ENCODE measurements at places on chromosomes 1 and 21.

GRCh38 chr1:245869847-245870246, 637.2 kb downstream of the SMYD3 start:
- DNase-seq: no peak

DNA sequence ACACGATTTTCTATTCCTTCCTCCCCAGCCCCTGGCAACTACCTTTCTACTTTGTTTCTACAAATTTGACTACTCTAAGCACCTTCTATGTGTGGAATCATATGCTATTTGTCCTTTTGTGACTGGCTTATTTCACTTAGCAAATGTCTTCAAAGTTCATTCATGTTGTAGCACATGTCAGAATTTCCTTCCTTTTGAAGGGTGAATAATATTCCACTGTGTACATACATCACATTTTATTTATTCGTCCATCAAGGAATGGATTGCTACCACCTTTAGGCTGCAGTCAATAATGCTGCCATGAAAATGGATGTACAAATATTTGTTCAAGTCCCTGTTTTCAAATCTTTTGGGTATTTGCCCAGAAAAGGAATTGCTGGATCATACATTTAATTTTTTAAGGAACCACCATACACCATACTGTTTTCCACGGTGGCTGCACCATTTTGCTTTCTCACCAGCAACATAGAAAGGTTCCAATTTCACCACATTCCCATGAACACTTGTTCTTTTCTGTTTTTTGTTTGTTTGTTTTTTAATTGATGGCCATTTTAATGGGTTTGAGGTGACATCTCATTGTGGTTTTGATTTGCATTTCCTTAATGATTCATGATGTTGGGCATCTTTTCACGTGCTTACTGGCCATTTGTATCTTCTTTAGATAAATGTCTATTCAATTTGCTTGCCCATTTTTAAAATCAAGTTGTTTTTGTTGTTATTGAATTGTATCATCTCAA, 3.3 kb upstream of the PDZK1 start:
- DNase-seq: no peak

DNA sequence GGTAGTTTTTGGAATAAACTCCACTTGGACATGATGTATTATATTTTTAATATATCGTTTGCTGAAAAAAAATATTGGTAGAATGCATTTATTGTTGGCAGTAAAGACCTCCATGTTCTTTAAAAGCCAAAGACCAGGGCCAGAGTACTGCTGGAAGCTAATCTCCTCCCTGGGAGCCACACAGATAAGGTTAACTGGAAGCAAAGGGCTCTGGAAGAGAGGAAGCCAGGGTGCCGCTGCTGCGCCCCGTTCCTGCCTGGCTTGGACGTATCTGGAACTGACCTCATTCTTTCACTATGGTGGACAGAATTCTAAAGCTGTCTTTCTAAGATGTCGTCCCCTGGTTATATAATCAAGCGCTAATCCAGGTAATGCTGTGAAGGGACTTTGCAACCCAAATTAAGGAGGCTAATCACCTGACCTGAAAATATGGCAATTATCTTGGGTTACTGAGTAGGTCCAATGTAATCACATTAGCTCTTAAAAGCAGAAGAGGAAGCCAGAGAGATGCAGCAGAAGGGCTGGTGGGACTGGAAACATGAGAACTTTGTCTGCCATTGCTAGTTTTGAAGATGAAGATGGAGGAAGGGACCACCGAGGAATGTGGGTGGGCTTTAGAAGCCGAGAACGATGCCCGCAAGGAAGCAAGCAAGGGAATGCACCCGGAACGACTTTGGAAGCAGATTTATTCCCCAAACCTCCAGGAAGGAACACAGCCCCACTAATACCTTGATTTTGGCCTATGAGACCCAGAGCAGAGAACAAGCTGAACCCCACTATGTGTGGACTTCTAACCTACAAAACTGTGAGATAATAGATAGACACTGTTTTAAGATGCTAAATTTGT, 167.7 kb upstream of the KCNJ15 start:
- DNase-seq: no peak

DNA sequence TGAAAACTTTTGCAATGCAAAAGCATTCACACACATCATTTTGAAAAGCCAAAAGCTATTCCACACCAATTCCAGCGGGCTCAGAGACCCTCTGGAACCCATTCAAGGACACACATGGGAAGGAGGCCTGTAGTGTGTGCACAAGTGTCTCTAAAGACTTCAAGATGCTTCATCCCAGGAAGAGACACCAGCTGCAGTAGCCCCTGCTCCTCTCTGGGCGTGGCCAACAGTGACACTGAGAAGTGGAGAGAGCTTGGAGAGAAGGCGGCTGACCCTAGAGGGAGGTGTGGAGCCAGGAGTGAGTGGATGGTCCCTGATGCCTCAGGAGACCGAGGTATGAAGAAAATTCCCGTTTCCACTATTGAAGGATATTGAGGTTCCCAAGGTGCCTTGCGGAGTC, 14.9 kb upstream of the TNNI1 start:
- DNase-seq: no peak

- DNase-seq: no peak
Measured at GRCh38 chr1:19034721-19035120, 78.2 kb upstream of the IFFO2 start.
